SHP77 (cell line): ENCODE measurements at places on chromosomes 5 and 9.

- DNase-seq: no peak
These were observed 185.5 kb downstream of the SMC2 start for GRCh38 chr9:104279535-104280177.

- DNase-seq: no peak
These were observed 114.4 kb downstream of the SLC12A2 start for GRCh38 chr5:128197896-128198522.

GRCh38 chr5:142670804-142671203 is 15.1 kb downstream of the FGF1 start:
- DNase-seq: no peak

DNA sequence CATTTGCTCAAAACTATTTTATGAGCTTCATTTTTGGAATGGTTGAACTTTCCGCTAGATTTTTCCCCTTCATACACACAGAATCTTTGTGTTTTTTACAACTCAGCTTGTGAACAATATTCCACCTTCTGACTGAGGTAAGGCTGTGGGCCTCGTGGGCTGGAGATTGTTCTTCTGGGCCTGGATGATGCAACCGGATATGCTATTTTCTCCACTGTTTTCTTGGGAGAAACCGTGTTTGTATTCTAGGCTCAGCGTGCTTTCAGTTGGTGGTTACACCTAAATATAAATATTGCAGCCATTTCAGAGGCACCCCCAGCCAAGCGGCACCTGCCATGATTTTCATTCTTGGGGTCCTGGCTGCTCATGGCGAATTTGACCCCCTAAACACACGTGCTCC is 55.2 kb downstream of the IRX1 start:
- DNase-seq: no peak

DNA sequence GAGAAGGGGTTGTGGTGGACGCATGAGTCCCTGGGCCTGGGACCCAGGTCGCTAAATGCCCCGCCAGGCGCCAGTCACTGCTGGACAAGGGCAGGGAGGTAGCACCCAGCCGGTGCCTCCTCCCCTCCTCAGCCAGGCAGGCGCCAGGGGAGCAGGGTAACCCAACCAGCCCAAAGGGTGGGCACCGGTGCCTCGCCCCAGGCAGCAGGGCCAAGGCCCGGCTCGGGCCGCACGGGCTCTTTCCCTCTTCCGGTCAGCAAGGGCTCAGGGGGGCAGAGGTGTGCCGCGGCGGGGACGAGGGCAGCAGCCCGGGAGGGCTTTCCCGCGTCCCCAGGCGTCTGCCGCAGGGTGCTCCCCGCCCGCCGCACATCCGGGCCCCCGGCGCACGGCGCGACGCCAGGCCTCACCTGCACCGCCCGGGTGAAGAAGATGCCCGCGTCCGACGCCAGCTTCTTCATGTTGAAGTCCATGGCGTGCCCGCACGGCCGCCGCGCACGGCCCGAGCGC is 393 bp downstream of the SH3GLB2 start:
- DNase-seq: peak; percentile 72

DNA sequence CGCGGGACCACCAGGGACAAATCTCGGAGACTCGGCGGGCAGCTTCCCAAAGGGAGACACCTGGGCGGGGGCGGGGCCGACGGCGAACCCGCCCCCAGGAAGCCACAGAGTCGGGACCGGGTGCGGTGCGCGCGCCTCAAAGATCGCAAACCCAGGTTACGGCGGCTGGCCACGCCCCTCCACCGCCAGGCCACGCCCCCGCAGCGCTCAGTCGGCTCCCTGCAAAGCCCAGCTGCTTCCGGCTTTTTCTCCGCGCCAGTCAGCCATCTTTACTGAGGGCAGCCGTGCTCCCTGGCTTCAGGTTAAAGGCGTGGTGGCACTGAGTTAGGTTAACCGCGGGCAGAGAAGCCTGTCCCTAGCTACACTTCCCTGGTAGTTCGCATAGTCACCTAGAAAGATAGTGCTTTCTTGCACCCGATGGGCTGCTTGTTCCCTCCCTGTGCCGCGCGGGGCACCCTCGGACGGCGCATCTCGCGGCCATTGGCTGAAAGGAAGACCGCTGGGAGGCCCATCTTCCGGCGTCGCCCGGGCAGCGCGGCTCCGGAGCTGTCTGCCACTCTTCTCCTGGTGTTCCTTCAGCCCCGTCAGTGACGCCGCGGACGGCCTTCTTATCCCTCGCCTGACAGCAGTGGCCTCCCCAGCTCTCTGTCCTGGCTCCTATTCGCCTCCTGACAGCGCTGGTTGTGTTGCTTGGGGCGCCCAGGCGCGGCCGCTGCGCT is at the start of gene TBC1D2:
Gene TBC1D2, minus strand, starts transcription at position 72 of the 719 bp plus-strand sequence. CDS start 108 bp downstream, outside the sequence.
- peak; percentile 88 for DNase-seq

DNA sequence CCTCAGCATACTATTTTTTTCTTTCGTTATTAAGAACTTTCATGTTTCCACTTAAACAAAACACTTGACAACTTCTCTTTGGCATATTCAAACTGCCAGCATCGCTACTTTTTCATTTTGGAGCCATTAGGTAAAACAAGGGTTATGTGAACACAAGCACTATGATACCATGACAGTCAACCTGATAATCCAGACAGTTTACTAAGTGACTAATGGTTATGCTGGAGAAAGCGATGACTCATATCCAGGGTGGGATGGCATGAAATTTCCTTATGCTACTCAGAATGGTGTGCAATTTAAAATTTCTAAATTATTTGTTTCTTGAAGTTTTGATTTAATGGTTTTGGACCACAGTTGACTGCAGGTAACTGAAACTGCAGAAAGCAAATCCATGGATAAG is 29.9 kb upstream of the PRSS3 start:
- no peak for DNase-seq

- no peak for DNase-seq
These were observed 2.9 kb downstream of the BARX1 start for GRCh38 chr9:93952119-93952783.

DNA sequence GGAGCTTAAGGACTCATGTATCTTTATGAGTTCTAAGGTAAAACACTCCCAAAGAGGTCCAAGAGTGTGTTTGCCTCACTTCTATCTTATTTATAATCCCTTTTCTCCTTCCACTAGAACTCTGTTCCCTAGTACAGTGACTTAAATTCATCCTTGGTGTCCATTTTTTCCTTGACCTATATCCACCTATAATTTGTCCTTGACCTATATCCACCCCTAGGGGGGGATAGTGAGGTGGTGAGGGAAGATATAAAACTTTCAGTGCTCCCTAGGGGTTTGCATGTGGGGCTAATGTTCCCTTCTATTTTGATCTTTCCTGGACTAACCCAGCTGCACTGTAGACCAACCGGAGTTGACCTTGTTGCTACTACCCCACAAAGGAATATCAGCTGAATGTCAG is 83.5 kb upstream of the GNAQ start:
- no peak for DNase-seq

- no peak for DNase-seq
These were observed 27.6 kb downstream of the DAP start for GRCh38 chr5:10733426-10733825.

- DNase-seq: no peak
These were observed 47.4 kb upstream of the KIF2A start for GRCh38 chr5:62258654-62259053.

GRCh38 chr9:106921341-106921899 is 58.5 kb downstream of the ZNF462 start:
- DNase-seq: no peak

DNA sequence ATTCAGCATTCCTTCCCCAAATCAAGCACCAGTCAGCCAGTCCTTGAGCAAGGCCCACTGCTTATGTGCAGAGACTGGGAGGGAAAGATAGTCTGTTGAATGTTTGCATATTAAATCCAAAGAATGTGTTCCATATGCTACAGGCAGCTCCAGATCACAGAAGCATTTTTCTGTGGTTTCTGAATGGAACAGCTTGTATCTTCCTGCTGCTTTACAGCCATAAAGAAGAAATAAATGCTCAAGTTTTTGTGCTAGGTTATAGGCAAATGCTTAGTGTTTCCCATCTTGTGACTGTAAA is 310.3 kb downstream of the TRIM36 start:
- DNase-seq: no peak

DNA sequence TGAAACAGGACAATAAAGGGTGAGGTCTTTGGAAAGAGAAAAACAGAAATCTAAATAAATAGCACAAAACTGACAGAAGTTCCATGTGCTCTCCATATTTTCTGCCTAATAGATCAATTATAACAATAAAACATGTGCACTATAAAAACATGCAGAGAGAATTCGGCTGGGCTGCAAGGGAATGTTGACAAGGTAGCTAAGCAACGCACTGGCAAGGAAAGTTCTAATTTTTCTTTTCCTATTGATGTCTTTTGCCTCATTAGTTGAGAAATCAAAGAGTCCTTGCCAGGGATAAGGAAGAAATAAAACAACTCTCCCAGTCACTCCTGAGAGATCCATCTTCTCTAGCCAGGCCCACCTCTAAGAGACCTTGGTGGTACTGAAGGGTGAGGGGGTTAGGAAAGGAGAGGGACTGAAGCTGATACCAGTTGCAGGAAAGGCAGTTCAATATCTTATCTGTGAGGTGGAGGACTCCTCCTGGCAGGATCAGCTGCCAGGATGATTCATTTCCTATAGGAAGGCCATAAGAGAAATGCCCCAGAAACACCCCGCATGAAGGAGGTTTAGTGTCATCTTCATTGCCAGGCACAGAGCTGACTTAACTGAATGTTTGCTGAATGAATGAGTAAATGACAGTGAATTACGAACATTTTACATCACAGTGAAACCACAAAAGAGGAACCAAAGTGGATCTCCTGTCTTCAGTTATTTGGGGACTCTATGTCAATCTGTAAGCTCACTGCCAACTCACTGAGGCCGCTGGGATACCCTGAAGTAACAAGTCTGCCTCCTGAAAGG is 63.7 kb upstream of the IFNK start:
- no peak for DNase-seq

DNA sequence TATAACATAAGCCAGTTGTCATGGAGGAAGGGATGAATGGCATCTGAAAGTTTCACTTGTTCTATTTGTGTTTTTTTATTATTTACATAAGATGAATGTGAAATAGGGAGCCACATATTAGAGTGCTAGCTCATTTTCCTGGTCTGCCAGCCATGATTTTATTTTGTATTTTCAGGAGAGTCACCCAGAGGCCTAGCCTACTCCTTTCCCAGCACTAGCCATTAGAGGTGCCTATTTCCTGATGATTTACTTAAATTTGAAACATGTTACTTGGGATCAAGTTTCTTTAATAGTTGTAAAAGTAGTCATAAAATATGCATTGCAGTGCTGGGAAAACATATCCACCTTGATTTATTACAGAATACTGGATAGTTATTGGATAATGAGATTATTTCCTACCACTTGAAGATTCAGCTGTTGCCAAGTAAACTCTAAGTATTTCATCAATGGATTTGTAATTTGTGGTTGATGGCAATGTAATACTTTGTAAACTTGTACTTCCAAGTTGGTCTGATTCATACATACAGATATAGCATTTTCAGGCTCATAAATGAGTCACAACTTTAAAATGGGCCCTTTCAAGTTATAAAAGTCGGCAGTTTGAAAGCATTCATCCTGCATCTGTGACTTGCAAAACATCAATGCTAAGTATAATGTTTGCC is 50.8 kb downstream of the KCNN2 start:
- no peak for DNase-seq

DNA sequence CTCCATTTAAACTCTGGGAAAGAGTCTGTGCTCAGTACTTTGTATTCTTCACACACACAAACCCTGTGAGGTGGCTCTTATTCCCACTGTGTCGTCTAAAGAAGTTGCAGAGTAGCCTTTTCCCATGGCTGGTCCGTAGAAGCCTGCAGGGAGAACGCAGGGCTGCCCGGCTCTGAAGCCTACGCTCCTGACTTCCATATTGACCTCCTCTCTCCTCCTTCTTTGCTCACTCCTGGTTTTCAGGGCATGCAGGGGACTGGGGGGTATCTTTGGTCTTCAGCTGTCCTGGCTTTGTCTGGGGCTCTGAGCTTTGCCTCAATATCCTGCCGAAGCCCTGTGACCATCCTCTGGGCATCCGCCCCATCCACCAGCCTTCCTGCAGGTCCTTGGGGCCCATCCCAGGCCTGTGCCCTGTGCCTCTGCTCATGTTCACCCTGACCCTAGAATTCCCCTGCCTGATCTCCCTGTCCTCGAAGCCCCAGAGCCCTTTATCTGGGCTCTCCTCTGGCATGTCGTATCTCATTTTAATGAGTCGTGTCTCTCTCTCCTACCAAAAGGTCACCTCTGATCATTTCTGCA is 83.8 kb upstream of the FSTL4 start:
- no peak for DNase-seq

DNA sequence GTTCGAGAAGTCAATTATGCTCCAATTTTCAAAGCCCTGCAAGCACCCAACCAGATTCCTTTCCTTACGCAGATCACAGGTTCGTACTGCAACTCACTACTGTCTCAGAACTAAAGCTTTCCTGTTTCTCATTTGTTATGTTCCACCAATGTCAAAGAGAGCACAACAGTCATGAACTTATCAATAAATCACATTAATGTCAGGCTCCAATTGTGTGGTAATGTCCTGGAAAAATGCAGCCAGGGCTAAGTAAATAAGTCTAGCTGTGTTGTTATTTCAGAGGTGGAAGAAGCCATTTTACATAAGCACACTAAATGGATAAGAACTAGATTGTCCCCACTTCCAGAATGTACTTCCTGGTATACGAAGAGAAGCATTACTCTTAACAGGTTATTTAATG is 488.6 kb upstream of the PTGER4 start:
- DNase-seq: peak; percentile 7

DNA sequence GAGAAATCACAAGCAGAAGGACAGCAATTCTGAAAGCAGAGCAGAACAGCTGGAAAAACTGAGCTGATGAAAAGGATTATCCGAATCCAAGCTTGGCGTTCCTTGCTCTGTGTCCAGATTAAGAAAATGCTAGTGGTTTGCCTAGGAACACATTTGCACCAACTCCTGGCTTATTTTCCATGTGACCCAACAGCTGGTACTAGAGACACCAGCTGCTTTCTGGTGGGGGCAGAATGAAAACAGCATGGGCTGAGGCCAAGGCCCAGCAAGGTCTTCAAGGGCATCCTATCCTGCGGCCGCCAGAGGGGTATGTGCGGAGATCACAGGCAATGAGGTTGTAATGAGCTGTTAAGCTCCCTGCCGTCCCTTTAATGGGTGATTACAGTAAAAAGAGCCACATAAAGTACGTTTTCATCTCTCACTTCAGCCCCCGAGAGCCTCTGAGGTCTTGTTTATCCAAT is 131.5 kb downstream of the DOCK8 start:
- DNase-seq: no peak

GRCh38 chr9:6564360-6564759 is 81.2 kb downstream of the GLDC start:
- DNase-seq: no peak
